ENCODE measurements at places on chromosomes 4 and X.

GRCh38 chr4:150181536-150181935 lies 103.3 kb downstream of the DCLK2 start:
- DNase-seq: no peak

DNA sequence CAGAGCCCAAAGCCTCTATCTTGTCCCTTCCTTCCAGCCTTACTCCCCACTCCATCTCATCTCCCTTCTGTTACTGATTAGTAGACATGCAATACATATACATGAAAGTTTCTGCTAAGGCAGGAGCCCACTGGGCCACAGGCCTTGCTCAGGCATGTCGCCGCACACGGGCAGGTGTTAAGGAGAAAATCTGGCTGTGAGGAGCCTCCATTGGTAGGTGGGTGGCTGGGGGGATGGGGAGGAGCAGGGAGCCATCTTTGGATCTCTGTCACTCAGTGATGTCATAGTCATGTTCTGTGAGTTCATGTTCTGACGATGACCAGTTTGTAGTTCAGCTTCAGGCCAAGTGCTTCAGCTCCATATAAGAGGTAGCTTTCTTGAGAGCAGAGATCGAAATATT lies 2.9 kb upstream of the HMGB3 start:
- DNase-seq: no peak

GRCh38 chrX:101550751-101551379 lies 518 bp downstream of the ARMCX1 start:
- DNase-seq: no peak

GRCh38 chr4:181647396-181648147 lies 595.6 kb upstream of the TENM3 start:
- no peak for DNase-seq

- no peak for DNase-seq
Measured at GRCh38 chr4:15779306-15779705, 1.2 kb downstream of the CD38 start.

DNA sequence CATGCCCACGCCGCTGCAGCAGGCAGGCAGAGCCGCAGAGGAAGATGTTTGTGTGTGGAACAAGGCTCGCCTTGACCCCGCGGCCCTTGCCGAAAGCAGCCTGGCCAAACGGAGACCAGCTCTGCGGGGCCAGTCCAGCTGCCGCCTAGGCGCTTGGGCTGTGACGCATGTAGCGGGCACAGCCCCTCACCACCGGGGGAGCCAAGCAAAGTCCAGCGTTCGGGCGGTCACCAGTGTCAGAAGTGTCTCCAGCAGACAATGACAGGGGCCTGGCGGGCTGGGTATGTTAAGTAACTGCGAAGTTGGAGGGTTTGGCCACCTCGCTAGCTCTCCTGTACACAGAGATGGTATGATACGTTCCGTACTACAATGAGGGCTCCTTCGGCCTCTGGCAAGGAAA lies 1.3 kb downstream of the AMER1 start:
- DNase-seq: no peak

GRCh38 chr4:46886711-46887110 lies 22.3 kb downstream of the COX7B2 start:
- DNase-seq: no peak

- no peak for DNase-seq
Measured at GRCh38 chr4:1030559-1030958, 19.1 kb downstream of the FGFRL1 start.

DNA sequence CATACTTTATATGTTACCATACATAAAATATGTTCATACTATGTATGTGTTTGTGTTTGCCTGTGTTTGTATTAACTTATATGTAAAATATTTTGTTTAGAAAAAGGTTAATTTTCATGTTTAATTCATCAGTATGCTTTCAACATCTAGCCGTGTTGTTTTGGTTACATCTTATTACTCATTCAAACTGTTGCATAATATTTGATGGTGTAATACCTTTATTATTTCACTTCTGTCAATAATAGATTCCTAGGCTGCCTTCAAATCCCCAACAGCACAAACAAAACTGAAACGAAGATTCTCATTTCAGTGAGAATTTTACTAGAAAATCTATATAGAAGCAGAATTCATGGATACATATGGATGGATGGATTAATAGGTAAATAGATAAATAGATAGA lies 462.3 kb upstream of the ADGRL3 start:
- DNase-seq: no peak

- DNase-seq: no peak
Measured at GRCh38 chrX:74338852-74339251, 34.9 kb downstream of the ZCCHC13 start.

- DNase-seq: no peak
Measured at GRCh38 chr4:20592663-20593062, 107.6 kb upstream of the PACRGL start.

DNA sequence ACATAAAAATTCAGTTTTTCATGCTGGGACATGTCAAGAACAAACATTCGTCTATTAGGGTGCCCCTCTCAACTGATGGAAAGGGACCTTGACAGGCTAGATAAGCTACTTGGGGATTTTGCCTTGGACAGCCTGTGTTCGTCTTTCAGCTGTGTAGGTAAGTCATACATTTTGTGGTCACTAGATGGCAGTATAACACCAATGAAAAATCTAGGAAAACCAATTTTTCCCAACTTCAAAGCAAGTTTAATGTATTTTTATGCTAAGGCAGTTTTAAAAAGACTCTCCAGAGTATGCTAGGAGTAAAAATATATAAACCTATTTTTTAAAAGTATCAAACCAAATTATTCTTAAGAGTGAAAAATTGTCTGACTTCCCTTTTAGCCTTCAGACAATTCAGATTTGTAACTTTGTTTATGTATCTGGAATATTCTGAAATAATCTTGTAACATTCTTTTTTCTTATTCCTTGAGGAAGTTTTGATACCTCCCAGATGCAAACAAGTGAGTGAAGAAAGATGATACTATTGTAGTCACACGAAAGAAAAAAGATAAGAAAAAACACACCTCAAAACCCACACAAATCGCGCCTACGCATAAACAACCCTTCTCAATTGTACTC lies 158.3 kb downstream of the CPE start:
- DNase-seq: no peak

GRCh38 chrX:2664502-2664901 lies 26.6 kb upstream of the CD99 start:
- no peak for DNase-seq

DNA sequence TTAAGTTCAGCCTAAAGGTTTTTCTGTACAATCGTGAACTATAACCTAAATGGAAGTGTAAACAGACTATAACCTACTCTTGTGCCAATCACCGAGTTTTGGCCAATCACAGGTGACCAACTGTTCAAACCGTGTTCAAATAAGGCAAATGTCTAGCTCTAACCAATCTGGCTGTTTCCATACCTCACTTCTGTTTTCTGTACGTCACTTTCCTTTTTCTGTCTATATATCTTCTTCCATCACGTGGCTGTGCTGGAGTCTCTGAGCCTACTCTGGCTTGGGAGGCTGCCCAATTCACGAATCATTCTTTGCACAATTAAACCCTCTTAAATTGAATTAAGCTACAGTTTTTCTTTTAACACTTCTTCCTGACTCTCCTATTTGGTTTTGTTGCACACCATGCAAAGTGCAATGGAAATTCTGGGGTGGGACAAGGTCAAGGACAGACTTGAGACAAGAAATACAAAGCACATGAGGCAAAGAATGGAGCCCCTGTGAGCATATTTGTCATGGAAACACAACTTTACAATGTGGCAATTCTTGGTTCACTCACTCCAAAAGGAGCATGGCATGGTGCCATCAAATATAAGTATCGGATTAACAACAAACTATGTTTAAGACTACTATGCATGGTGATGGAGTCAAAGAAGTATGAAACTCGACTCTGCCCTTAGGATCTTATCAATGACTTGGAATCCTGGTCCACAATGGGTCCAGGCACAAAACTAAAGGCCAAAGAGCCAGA lies 115.7 kb upstream of the FAM9B start:
- no peak for DNase-seq

- DNase-seq: no peak
Measured at GRCh38 chr4:156442912-156443311, 489.2 kb upstream of the CTSO start.

DNA sequence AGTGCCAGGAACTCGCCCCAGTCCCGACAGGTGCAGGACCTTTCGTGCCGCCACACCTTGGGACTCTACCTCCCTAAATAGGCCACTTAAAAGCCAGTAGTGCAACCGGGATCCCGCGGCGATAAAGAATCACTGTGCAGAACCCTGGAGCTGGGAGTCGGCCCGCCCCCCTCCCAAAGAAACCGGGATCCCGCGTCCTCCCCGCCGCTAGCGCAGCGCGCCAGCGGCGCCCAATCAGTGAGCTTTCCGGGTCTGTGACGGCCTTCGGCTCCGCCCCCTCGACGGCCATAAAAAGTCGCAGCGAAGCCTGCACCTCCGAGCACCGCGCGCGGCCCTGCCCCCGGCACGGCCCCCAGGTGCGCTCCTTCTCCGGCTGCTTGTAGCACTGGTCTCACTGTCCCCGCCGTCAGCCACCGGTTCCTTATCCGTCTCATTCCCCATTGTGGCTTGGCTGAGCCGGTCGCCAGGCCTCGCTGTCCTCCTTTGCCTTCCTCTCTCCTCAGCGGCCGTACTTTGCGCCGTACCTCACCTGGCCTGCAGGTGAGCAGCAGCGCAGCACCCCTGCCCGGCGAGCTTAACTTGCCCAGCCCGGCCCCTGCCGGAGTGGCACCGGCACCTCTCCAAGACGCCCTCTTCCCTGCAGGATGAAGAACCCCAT lies at the start of gene LRAT:
Gene LRAT (plus strand): TSS at position 318 of the 658 bp plus-strand sequence. CDS start 327 bp downstream, at position 645.
- DNase-seq: no peak

GRCh38 chr4:185201977-185202962 lies 1.5 kb downstream of the CFAP97 start:
- no peak for DNase-seq

DNA sequence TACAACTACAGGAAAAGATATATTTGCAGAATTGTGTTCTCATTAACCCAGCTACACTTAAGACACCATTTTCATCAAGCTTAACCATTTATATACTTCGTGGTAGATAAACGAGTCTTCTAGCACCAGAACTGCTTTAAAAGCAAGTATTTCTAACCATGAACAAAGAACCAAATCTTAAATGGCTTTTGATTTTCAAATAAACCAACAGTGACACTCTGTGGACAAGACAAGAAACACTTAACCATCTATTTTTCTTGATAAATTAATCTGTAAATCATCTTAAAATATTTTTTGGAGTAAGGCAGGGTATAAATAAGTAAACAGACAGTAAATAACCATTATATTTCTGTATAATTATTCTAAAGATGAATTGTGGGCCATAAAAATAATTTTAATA lies 10.2 kb downstream of the BEND2 start:
- no peak for DNase-seq

- DNase-seq: no peak
Measured at GRCh38 chrX:24920769-24921168, 95.0 kb downstream of the ARX start.

DNA sequence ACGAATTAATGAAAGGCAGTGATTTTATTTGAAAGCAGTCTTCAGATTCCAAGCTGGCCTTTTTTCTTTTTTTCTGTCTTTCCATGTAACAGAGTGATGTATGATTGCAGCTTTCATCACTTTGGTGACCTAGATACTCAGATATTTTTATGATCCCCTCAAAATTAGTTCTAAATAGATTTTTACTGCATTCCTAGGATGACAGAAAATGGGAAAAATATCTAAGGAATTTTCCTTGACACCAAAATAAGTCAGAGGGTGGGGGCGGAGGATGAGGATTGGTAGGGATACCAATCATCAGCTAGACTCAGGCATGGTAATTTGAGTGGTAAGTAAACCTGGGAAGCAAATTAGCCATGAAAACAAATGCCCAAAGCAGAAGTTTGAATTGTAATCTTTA lies 11.9 kb upstream of the HMGB2 start:
- DNase-seq: no peak

GRCh38 chr4:185771711-185772390 lies 40.1 kb downstream of the SORBS2 start:
- no peak for DNase-seq

DNA sequence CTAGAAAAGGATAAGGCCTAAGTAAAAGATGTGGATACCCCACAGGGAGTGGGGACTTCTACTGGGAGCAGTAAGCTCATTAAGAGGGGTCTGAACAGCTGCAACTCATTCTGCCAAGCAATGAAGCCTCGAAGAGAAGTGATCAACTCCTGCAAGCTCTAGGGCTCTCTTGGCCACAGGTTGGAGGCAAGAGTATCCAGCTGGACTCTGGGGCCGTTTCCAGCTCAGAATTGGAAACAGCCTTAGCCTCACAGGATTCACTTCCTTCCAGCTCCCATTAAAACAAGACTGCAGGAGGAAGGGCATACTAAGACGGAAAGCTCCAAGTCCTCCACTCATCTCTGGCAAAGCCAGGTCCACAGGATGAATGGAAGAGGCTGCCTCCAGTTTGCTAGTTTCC lies 126.3 kb downstream of the ATG4A start:
- DNase-seq: no peak

GRCh38 chrX:118652717-118653116 lies 74.7 kb upstream of the IL13RA1 start:
- DNase-seq: no peak

- DNase-seq: no peak
Measured at GRCh38 chrX:141164406-141164805, 12.5 kb downstream of the LDOC1 start.

DNA sequence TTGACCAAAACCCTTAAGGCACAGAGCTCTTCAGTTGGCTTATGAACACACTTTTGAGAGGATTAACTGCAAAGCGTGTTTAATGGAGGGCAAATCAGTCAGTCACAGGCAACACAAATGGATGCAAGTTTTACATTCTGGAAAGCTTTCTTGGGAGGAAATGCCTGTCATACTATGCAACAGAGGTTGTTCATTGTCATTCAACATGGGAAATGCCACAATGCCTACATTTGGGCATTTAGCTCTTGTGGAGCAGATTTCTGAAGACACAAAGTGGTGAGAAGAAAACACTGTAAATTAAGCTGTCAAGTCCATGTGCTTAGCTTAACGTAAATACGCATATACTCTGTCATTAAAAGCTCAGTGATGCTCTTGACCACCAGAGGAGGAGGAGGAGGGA lies 41.1 kb downstream of the CBLL2 start:
- no peak for DNase-seq

DNA sequence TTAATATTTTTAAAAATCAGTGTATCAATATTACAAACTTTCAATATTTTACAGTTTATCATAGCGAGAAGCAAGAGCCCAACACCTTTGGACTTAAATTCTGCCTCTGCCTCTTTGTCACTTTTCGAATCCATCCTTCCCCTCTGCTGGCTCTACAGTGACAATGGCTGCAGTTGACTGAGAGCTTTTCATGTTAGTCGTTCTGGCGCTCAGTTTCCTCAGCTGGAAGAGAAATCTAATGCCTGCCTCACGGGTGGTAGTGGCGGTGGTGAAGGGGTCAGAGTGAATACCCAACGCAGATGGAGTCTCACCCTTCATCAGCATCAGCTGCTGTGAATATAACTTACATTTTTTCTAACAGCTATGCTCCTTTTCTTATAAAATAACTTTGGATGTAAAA lies 144.8 kb downstream of the NWD2 start:
- no peak for DNase-seq

GRCh38 chr4:158259955-158260575 lies 49.8 kb downstream of the TMEM144 start:
- no peak for DNase-seq

- no peak for DNase-seq
Measured at GRCh38 chr4:36290641-36291040, 9.2 kb downstream of the DTHD1 start.

GRCh38 chr4:81040012-81040659 lies 9.6 kb downstream of the BMP3 start:
- DNase-seq: no peak

Data from vagina (tissue), 2 donors.